ENCODE measurements at places on chromosomes 3 and 15. TPM values are rescaled to one million over a fixed set of nuclear protein-coding genes. Genes with fewer than 3 reads are reported as not detected.

ROBO1 gene
- 40.4 TPM for total RNA-seq

PPARG gene
- total RNA-seq = 84.1 TPM

MINDY2 gene
- 30.9 TPM for total RNA-seq

TF gene
- total RNA-seq = under 0.01 TPM
